Cerebellar cortex (tissue), 1 donor: ENCODE measurements at places on chromosomes 6 and 20.

DNA sequence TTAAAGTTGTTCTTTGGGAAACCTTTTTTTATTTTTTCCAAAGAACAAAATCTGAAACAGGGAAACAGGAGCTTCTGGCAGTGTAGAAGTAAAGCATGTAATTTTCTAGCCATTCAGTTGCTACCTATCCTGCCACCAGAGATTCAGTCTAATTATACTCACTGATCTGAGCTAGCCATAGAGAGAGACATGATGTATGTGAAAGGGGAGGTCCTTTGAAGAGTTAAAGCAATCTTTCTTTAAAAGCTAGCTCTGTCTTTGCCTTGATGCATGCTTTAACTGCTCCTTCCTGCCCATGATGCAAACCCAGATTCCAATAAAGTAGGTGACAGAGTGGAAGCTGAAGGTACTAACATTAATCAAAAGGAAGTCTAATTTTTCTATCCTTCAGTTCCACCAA lies 114.1 kb upstream of the GRIK2 start:
- no peak for DNase-seq

GRCh38 chr6:105459864-105460263 lies 57.0 kb upstream of the PREP start:
- DNase-seq: no peak

GRCh38 chr6:154805288-154805911 lies 72.2 kb downstream of the SCAF8 start:
- peak; percentile 63 for DNase-seq

DNA sequence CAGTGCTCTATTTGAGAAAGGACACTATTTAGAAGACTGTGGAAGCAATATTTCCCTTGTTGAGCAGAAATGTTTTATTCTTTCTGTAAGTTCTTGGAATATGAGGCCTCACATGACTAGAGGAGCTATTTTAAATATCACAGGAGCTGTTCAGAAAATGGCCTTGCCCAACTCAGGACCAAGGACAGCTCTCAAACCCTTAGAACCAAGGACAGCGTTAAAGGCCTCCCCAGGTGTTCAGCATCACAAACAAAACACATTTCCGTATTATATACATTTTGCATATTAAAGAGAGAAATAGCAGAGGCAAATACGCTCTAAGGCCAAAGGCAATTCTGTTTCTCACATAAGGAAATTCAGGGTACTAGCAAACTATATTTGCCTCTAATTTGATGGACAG lies 631.4 kb downstream of the CDH26 start:
- no peak for DNase-seq

GRCh38 chr20:63005862-63006539 lies 763 bp downstream of the BHLHE23 start:
- DNase-seq: no peak

- no peak for DNase-seq
These were observed 110.0 kb downstream of the PHACTR1 start for GRCh38 chr6:12826584-12826983.

- DNase-seq: no peak
These were observed 13.2 kb downstream of the MAP1LC3A start for GRCh38 chr20:34571753-34572152.

GRCh38 chr6:165091121-165091785 lies 218.2 kb downstream of the C6orf118 start:
- no peak for DNase-seq

- no peak for DNase-seq
These were observed 455 bp upstream of the ADGRF4 start for GRCh38 chr6:47697925-47698324.

DNA sequence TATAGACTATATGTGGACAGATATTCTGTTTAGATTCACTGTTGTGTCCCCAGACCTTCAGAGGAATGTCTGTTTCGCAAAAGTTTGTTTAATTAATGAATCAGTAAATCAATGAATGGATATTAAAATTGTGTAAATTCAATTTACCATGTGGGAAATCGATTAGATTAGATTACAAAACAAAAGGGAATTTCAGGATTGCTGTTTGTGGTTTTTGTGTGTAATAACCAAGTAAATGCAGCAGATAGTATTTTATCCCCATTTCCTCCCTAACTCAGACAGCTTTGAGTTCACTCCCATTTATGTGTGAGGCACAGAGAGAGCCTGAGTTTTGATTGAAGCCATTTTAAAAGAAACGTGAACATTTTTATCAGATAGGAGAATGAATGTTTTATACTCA lies 214.8 kb downstream of the ADGB start:
- DNase-seq: no peak

DNA sequence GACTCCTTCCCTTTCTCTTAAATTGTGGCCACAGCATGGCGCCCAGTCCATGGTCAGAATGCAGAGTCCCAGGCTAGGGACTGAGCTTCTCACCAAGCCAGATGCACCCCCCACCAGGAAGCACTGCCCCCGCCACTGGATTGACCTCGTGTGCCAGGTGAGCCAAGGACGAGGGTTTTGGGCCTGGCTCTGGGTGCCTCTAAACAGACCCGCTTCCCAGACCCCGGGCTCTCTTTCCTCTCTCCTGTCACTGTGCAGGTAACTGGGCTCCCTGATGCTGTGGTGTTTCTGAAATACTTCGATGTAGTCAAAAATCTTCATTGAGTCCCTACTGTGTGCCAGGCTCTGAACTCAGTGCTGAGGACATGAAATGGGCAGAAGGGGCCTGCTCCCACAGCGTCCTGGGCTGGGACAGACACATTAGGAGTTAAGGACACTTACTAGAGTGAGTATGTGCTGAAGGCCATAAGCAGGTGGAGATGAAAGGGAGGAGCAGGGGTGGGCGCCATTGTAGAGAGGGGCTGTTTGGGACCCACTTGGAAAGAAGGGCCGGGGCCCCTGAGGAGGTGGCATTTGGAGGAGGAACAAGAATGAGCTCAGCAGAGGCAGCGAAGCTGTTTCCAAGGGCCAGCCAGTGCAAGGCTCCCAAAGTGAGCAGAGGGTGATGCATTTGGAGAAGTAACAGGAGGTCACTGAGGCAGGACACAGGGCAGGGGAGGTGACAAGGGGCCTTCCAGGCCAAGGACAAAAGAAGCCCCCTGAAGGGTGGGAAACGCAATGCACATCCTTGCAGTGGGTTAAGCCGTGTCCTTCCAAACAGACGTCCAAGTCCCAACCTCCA lies 217.1 kb downstream of the ANKRD60 start:
- DNase-seq: no peak

DNA sequence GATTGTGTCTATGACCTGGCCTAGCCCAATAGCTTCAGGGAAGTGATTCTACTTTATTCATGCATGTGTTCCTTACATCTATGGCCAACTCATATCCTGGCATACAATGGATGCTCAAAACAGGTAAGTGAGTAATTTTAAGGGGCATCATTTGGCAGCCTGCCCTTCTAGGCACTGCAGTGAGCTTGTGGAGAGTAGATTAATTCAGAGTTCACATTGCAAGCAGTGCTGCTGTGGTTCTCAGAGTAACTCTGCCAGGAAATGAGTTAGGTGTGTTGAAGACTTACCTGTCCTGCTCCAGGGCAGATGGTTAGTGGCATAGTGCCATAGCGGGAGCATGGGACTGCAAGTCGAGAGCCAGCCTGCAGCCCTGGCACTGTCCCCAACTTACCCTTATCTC lies 158.0 kb downstream of the SCP2D1 start:
- DNase-seq: no peak
